ENCODE measurements at places on chromosomes 6 and 20.

DNA sequence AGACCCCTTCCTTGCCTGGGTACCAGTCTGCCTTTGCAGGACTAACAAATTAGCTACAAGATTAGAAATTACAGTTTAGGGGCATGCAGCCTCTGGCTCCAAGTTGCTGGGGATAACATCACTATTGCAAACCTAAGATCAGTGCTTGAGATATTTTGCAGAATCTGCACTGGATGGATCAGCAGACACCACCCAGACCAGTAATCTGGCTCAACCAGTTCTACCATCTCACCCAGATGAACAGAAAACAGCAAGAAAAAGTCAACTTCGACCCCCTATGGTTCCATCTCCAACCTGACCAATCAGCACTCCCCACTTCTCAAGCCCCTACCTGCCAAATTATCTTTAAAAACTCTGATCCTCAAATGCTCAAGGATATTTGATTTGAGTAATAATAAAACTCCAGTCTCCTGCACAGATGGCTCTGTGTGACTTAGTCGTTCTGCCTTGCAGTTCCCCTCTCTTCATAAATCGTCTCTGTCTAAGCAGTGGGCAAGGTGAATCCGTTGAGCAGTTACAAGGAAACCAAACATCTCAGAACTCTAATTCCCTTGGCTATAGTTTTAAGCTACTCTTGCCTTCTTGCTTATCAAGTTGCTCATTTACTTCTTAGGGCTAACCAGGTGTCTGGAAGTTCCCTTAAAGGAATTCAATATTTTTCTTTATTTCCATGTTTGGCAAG is 16.1 kb upstream of the LMBRD1 start:
- DNase-seq, result no peak

GRCh38 chr6:28209753-28210535 is 15.1 kb upstream of the ZSCAN9 start:
- DNase-seq, result no peak

- DNase-seq, result peak; percentile 77
Measured at GRCh38 chr20:2872459-2873009, 747 bp upstream of the PTPRA start.

- no peak for DNase-seq
Measured at GRCh38 chr6:133544419-133544818, 303.3 kb downstream of the EYA4 start.

DNA sequence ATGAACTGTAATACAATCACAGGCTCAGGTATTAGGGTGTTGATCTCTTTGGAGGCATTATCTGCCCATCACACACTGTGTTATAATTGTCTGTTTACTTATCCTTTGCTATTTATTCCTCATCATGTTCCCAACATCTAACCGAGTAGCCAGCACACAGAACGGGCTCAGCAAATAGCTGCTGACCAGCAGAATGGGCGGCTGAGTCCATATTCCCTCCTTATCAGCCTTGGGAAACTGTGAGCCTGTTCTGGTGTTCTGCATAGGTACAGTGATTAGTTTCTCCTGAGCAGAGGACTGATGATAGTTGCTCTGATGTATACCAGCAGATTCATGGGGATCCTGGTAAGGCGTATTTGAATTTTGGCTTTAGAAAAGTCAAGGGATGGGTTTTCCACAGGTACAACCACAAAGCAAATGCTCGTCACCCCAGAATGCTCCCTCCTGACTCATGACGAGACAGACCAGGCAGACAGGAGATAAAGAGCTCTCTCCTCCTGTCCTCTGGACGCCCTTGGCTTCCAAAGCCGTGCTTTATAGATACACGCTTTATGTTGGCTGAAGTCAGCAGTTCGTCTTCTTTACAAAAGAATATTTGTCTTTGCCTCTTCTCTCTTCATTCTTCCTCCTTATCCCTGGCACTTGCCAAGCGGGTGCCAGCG is 166.7 kb downstream of the TTLL2 start:
- DNase-seq, result no peak

GRCh38 chr20:20333866-20334265 is 34.0 kb upstream of the INSM1 start:
- no peak for DNase-seq

DNA sequence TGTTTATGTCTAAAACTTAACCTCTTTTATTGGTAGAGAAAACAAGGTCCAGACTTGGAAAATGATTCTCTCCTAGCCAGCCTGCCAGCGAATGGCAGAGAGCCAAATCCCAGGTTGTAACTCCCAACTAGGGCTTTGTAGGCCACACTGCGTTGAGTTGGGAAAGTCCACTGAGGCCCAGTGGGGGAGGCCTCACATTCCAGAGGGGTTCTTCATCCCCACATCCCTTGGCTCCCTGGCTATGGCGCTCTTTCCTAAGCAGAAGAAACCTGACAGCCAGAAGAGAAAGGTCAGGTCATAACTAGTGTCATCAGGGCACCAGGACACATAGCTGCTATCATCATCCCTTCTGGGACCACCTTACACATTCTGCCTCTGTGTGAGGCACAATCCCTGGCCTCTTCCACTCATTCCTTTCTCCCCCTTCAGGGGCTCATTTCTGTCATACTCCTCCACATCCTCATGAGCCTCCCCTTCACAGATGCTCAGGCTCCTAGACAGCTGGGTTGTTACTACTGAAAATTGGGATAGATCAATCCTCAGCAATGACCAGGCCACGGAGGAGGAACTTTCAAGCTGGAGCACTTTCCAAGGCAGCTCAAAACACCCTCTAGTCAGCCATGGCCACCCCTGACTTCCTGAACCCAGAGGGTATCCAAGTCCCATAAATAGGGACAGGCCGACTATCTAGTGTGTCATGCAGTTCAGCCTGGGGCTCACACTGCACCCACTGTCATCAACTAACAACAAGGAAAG is 48.6 kb downstream of the TCP11 start:
- no peak for DNase-seq

GRCh38 chr6:75524322-75524972 is 30.8 kb upstream of the FILIP1 start:
- DNase-seq, result no peak

DNA sequence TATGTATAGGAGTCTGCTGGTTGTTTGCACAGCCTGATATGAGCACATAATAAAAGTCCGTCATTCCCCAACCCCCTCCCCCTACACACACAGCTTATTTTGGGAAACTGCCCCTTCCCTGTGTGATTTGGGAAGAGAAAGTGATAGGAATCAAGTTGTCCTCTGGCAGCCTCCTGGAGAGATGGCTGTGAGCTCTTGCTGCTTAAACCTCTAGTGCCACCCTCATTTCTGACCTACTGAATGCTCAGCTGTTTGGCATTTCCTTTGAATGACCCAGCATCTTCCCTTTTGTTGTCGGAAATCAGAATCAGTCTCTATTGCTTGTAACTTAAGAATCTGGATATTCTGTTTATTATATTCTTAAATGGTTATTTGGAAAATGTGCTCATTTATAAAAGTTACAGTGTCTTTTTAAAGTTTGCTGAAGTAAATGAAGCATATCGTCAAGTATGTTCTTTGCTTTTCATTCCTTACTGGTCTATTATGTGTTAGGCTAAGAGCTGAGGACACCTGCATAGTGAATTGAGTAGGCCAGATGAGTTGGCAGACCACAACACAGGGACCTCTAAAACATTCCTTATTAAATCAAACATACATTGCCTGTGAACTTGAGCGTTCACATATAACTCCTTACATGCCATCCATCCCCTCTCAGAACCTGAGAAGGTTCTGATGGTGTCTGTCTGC is 5.5 kb downstream of the RWDD2A start:
- no peak for DNase-seq

- no peak for DNase-seq
Measured at GRCh38 chr6:135854799-135855198, 3.3 kb downstream of the PDE7B start.

DNA sequence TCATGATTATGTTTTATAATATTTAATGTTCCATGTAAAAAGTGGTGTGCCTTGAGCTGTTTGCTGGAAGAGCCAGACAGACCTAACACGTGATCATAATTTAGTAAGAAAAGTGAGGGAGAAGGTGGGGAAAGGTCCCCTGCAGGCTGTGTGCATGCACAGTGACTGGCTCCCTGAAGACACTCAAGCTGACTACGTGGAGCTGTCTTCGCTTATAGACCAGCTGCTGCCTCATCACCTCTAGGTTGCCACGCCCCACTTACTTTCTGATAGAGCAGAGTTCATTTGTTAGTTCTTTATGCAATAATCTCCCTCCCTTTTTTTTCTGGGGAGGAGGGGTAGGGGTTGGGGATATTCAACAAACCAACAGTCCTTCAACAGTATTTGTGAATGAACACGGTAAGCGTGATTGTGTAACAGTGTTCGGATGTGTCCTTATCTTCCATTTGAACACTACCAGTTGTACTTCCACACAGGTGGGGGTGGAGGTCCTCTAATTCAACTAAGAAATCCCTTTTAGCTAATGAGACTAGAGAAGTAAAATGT is 157.3 kb downstream of the BACH2 start:
- DNase-seq, result no peak

GRCh38 chr6:111978532-111979149 is 75.3 kb upstream of the CCN6 start:
- DNase-seq, result no peak
